ENCODE measurements at places on chromosomes 13 and 19.

DNA sequence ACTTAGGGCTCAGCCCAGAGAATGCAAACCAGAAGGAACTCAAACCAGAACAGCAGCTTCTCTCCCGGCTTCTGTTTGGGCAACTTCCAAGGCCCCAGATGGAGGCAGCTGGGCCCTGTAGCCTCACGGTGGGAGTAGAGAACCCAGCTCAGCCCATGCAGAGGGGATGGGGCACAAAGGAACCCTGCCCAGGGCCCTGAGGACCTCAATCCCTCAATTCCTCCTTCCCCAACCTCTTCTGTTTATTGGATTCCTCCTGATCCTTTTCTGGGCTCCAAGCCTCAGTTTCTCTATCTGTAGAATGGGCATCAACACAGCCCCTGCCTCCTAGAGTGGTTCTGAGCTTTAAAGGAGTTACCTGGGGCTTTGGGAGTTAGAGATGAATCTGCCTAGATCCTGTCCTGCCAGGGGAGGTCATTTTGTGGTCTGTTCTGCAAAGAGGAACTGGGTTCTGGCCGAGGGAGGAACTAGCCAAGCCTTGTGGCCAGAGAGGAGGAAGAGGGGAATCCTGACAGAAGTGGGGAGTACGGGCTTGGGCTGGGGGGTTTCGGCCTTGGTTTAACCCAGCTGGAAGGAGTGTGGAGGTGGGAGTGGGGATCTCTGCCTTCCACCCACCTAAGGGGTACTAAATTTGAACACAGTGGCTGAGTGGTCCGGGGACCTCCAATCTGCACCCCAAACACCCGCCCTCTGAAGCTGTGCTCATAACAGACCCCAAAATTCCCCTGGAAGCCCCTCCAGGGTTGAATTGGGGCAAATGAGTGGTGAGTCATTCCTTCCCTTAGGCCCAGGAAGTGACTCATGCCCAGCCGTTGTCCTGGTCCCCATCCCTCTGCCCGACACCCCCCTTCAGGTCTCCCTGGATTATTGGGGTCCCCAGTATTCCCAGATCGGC lies 2.7 kb downstream of the ADGRE5 start:
- no peak for DNase-seq

GRCh38 chr19:52219611-52220010 lies 29.8 kb downstream of the PPP2R1A start:
- no peak for DNase-seq

GRCh38 chr19:4380254-4380727 lies 20.1 kb downstream of the SH3GL1 start:
- no peak for DNase-seq

DNA sequence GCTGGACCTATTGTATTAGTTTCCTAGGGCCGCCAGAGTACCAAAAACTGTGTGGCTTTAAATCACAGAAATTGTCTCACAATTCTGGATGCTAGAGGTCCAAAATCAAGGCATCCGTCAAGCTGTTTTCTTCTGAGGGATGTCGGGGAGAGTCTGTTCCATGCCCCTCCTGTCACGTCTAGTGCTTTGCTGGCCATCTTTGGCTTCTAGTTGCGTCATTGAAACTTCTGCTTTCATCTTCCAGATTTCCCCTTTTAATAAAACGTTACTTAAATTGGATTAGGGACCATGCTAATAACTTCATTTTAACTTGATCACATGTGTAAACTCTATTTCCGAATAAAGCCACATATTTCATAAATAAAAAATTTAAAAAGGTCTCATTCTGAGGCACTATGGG lies 47.5 kb downstream of the TRPM4 start:
- DNase-seq, result no peak

DNA sequence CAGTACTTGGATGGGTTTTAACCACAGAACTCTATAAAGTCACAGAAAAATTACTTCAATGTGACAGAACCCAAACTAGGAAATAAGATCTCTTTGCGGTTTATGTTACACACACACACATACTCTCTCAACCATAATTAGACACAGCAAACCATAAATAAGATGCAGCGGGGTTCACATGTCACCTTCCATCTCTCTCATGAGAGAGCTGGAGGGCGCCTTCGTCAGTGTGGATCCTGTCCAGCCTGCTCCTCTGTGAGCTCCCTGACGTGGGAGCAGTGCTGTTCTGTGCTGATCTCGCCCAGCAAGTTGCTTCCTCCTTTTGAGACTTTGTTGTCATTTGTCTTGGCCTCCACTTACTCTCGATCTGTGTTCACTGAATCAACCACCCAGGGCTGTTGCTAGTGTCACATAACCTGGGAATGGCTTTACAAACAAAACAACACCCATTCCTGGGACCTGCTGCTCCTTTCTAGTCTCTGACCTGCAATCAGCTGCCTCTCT lies 204.9 kb upstream of the KL start:
- DNase-seq, result no peak

GRCh38 chr13:48405875-48406274 lies 7.0 kb downstream of the LPAR6 start:
- DNase-seq, result no peak

- peak; percentile 86 for DNase-seq
These were observed 38.7 kb downstream of the NFIX start for GRCh38 chr19:13033819-13034611.

- no peak for DNase-seq
These were observed 370.4 kb downstream of the PCDH20 start for GRCh38 chr13:61045251-61045650.

DNA sequence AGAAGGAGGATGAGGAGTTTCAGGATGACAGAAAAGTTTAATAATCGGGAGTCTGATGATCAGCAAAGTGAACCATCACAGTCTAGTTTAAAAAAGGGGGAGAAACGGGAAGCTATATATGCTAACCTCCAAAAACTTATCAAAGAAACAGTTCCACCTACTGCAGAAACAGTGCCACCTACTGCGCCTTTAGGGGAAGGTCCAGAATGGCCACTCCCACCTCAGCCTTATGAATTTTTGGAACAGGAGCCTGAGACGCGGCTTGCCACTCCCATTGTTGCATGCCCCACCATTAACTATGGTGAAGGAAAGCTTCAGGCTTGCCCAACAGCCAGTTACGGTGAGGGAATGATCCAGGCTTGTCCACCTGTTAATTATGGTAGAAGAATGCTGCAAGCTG lies 929.0 kb downstream of the SLITRK6 start:
- DNase-seq, result no peak

DNA sequence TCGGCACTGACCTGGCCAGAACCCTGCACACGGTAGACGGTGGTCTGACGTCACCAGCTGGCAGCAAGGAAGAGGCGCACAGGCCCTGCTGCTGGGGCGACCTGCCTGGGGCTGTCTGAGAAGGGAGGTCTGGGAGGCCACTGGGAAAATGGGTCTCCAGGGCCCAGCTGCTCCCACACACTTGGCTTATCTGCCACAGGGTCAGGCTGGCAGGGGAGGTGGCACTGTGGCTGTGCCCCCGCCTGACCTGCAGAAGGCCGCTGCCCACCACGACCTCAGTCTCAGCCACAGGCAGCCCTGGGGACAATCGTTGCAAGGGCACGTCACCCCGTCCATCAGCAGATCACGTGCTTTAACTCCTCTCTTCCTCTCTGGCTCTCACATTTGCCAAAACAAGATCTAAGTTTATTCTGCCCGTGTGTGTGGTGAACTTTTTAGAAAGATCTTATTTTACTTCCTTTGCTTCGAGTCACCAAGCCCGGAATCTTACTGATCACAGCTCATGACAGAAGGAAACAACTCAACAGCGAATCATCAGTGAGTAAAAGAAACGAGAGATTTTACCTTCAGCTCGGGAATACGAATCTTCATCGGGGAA lies 45.2 kb upstream of the RANBP3 start:
- DNase-seq, result no peak

- peak; percentile 21 for DNase-seq
These were observed at the start of gene ZNF154 for GRCh38 chr19:57708641-57709361. ZNF154 (minus strand) TSS chr19:57709204; CDS start chr19:57708971, 233 bp downstream.

GRCh38 chr19:55189403-55189835 lies 9.3 kb upstream of the SYT5 start:
- DNase-seq, result no peak

GRCh38 chr13:102978168-102978567 lies 88.0 kb downstream of the SLC10A2 start:
- DNase-seq, result no peak

DNA sequence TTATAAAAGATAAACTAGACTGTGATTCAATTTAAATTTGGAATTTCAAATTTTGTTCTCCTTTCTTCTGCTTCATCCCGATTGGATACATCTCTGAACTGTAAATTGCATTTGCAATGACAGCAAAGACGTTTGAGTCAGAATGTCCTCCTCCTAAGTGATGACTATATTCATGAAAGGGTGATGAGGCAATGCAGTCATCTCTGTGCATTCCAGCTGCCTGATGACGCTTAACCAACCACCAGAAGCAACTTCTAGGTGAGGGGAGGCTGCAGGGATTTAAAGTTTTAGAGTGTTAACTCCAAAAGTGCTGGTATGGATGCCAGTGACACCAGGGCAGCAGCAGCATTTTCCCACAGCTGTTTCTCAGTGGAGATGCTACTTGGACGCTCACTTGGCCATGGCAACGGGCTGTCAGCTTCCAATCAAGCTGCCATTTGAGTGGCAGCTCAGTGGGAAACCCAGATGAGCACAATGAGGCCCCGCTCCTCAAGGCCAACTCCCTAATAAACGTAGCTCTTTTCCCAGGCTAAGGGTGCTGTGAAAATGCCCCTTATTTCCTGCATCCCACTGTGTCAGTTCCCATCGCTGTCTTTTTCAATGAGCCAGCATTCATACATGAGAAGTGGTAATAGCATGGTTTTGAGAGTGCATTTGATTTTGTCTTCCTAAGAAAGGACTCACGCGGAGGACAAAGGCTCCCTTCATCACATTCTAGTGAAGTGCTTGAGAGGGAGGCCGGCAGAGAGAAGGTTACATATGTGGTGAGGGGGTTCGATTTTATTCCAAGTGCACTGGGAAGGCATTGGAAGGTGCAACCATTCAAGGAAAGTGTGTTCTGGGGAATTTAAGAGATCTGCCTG lies 45.2 kb upstream of the AMER2 start:
- DNase-seq, result no peak

DNA sequence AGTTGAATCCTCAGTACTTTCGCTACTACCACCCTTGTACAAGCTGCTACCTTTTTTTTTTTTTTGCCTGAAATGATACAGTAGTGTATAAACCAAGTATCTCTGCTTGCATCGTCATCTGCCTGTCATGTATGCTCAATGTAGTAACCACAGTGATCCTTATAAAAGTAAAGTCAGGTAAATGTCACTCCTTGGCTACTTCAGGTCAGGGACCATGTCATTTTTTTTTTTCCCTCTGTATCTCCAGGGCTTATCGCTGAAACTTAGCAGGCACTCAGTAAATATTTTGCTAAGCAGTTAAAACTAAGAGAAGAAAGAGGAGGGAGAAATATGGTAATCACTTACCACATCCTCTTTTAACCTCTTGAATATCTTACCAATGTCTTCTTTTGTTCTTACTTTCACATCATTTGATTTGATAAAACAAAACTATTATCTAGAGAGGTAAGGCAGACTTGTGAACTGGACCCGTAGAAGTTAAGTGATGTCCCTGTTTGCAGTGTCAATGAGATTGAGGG lies 96.8 kb upstream of the KLF12 start:
- DNase-seq, result no peak

- peak; percentile 23 for DNase-seq
These were observed at the start of gene TNFSF13B for GRCh38 chr13:108269601-108270328. TNFSF13B (plus strand) TSS chr13:108269718; CDS start chr13:108269896, 178 bp downstream.

DNA sequence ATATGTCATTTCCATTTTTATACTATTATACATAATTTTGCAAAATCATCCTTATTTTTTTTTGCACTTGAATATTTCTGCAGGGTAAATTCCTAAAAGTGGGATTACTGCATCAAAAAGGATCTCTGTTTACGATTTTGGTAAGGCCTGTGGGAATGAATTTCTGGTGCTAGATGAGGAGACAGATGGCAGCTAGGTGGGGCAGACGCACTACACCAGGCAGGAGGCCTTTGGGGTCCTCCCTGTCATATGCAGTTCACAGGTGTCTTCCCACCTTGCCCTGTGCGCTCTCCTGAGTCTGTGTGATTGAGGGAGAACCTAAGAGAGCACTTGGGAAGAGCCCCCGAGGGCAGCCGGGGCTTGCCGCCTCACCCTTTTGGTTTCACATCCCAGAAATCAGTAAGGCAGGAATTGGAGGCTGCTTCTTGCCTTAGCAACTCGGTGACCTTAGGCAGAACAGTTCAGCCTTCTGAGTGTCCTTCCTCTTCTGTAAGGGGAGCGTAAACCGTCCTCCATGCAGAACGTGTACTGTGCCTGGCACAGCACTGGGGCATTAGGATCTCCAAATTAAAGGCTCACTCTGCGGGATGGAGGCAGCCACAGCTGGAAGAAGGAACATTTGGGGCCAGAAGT lies 13.4 kb upstream of the GJB2 start:
- no peak for DNase-seq

DNA sequence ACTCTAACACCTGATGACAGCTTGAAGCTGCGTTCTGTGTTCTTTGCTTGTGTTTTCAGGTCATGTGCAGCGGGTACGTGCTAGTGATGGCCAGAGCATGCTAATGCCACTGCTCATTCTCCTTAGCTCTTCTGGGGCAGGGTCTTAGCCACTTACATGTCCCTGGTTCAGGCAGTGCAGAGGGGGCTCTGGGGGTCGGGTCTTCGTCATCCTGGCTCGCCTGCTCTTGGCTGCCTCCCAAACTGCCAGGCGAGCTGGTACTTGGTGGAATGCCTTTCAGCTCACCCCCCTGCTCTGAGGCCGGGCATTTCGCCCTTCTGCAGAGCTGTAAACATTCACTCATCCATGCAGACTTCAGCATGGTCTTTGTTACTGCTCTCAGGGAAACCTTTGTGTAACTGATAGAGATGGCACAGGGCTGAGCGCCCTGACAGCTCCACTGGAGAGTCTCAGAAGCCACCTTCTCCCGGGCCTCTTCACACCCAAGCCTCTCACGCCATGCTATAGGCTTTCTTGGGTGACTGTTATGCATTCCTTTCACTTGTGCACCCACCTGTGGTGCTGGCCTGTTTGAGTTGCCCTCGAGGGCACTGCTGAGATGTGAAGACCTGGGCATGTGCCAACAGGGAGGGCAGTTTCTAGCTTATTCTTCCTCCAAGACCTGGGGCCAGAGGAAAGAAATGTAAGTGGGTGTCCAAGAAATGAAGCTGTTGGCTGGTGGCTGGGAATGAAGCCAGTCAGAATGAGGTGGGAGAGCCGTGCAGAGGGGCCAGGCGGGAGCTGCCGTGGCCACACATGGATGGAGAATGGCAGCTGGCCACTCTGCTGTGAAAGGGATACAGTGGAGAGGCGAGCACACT lies 24.4 kb downstream of the FAM124A start:
- DNase-seq, result no peak

DNA sequence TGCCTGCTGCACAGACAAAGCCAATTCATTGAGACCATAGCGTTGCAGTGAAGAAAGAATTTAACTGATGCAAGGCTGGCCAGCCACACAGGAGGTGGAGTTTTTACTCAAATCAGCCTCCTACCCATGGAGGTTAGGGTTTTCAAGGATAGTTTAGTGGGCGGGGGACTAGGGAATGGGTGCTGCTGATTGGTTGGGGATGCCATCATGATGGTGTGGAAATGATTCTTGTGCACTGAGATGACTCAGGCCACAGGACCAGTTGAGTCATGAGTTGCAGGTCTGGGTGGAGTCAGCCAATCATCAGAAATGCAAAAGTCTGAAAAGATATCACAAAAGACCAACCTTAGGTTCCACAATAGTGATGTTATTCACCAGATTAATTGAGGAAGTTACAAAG lies 359.6 kb downstream of the FOXO1 start:
- DNase-seq, result no peak

GRCh38 chr13:60574735-60575134 lies 177.7 kb downstream of the TDRD3 start:
- DNase-seq, result no peak

Measured in ovary (tissue), 10 donors.